ENCODE measurements at places on chromosomes 7 and 10.

- no peak for DNase-seq
Measured at GRCh38 chr7:11317766-11318165, 344.1 kb downstream of the PHF14 start.

GRCh38 chr10:29895456-29895855, 163.9 kb downstream of the JCAD start:
- no peak for DNase-seq

- no peak for DNase-seq
Measured at GRCh38 chr7:74293577-74293908, 4.3 kb downstream of the CLIP2 start.

GRCh38 chr10:53744746-53745145, 972.2 kb upstream of the MBL2 start:
- DNase-seq, result no peak

DNA sequence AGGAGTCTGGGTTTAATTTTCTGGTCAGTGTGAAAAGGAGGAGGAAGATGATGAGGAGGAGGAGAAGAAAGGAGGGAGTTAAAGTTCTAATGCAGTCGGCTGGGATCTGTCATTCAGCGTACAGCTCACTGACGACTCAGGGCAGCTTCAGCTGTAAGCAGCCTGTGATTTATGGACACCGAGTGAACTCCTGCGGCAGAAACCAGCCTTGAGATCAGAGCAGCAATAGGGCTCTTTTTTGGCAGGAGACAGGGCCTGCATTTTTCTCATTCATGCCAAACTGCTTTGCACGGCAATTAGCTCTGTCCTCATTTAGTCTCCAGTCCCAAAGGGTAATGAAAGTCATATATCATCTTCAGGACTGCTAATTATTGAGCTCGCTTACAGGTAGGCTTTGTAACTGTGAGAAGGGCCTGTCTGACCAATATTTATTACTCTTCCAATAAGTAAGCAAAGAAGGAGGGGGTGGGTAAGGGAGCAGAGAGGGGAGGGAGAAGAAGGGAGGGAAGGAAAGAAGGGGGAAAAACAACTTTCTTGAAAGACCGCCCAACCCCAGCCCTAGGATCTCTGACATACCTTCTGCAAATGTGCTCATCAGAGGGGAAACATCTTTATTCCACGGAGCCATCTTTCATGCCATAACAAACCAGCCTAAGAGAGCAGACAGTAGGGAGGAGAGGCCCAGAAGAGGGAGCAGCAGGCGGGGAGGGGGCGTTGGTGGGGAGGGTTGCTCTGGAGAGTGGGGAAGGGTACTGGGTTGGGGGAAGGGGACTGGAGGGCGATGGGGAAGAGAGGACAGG, 48.1 kb upstream of the COMTD1 start:
- DNase-seq, result no peak

DNA sequence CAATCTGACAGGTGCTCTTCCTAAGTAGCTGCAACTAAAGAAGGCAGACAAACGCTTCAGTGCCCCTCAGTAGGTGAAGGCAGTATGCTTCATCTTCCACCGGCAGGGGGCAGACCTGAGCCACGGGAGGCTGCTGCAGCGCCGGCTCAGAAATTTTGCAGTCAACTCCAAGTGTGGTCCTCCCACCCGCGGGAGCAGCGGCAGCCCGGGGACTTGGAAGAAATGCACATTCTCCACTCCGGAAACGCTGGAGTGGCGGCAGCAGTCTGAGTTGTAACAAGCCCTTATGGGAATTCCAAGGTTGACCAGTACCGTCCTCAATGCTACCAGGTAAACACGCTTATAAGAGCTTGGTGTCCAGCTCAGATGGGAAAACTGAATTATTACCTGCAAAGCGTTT, 3.4 kb downstream of the IGFBP3 start:
- DNase-seq, result peak; percentile 40

- DNase-seq, result no peak
Measured at GRCh38 chr7:136709876-136710275, 158.6 kb upstream of the CHRM2 start.

DNA sequence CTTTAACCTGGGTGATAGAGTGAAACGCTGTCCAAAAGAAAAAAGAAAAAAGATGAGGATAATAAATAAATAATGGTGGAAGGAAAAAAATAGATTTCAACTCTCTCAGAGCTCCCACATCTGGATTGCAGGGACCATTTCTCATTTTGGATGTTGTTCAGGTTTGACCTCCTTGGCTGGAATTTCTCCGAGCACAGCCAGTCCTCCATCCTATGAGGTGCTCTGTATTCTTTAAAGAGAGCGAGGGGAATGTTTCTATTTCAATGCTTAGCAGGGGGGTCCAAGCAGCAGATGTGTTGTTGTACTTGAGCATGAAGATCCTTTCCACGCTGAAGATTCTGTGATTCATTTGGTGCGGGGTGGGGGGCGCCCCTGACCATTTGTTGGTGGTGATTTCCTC, 17.7 kb upstream of the SEPHS1 start:
- no peak for DNase-seq

DNA sequence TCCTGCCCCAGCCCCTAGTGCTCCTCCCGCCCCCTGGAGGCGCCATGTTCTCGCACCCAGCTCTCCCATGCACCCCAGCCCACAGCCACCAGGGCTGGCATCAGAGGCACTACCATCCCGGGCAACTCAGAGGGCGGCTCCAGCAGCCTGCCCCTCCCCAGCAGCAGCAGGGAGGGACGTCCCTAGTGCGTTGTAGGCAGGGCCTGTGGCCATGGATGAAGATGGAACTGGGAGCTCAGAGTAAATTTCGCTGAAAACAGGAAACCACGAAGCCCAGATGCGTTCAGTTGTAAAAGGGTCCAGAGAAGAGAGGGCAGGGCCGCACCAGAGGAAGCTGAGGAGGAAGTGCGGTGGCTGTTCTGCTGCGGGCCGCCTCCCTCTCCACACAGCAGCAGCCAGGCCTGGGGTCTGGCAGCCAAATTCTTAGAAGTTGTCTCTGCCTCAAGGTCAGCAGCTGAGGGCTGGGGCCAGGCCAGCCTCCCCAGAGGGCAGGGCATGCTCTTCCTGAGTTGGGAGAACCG, 24.6 kb downstream of the VSIR start:
- no peak for DNase-seq

DNA sequence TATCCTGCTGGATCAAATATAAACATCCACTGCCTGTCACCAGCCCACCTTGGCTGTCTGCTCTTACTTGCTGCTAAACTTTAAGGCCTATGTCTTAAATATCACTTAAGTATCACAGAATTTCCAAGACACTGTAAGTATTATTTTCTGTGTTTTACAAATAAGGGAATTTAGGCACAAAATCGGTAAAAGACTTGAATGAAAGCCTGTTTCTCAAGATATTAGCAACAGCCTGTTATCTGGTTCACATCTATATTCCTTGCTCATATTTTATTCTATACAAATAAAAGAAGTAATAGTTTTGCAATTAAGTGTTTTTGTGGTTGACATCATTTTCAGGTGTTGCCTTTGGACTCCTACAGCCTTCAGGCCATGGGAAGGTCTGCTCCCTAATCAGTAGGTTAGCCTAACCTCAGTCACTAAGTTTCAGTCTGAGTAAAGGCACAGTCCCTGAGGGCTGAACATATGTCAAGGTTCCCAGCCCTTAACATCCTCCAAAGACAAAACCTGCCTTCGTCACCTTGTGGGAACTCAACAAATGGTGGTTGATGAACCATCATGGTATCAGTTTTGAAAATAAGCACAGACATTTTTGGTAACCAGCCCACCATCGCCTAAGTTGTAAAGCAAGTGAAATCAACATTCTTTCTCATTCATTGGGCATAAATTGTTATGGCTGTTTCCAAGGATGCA, 127.1 kb downstream of the CREB5 start:
- no peak for DNase-seq

DNA sequence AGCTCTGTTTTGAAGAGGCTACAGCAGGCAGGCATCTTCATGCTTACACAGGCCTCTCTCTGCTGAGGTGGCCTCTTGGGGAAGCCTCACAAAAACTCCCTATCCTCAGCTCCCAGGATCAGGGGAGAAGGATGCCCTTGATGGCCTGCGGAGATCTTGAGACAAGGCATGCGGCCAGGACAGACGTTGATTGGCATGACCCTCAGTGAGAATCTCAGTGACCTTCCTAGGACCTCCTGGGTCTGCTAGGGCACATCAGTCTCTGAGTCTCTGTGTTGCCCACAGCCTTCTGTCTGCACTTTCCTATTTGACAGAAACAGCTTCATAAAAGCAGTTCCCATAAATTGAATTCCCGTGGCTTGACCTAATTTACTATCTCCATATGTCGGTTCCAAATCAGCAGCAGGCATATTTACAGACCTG, 1005.8 kb upstream of the C7orf33 start:
- DNase-seq, result no peak

- DNase-seq, result no peak
Measured at GRCh38 chr7:102096012-102096332, 190.7 kb upstream of the SH2B2 start.

DNA sequence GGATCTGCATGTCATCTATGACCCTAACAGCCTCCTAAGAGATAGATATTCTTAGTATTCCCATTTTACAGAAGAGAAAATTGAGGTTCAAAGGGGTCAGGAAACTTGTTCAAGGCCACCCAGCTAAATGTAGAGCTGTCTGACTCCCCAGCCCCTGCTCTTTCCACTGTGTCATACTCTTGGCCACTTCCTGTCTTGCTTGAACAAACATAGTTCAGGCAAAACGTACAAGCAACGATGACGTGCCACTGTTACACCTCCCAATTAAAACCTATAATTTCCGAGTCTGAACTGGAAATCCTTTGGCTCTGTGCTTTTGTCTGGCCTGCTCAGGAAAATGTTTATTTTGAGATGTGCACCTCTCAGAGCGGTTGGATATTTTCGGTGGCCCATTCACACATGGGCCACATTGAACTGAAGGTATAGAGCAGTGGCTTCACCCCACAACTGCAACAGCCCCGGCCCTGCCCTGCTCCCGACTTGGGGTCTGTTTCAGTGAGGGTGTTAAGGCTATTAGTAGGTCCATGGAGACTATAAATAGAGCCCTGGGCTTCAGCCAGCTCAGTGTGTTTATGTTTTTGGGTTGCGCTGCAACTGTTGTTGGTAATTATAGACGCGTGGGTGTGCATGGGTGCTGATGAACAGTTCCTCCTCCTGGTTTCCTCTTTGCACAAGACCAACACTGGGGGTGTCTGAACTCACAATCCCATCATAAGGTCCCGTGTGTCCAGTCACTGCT, 172.3 kb upstream of the ADO start:
- DNase-seq, result no peak

DNA sequence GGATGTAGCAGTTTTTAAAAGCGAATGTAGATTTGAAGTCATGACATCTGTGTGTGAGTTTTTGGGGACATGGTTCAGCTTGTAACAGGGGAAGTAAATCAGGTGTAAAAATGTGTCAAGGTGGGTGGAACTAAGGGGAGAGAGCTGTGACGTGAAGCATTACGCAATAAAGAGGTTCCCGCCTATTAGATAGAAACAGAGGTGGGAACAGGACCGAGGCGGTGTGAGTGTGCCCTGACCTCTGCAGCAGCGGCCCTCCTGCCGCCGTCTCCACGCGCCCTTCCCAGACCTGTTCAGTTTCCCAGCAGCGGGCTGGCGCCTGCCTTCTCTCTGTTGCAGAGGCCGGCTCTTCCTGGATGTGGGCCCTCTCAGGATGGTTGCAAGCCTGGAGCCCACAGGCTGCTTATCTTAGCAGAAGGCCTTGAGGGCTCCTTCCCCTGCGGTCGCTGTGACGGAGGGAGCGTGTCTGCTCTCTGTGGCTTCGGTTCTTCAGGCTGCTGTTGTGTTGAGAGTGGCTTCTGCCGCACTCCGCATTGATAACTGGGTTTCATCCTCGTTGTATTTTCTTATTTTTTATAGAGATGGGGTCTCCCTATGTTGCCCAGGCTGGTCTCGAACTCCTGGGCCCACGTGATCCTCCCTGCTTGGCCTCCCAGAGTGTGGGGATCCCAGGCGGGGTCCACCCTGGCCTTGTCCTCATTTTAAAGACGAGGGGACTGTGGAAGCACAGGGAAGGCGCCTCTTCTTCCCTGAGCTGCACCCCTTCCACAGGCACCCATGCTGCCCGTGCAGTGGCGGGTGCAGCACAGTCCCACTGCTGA, 65.0 kb downstream of the DNAJB6 start:
- no peak for DNase-seq

DNA sequence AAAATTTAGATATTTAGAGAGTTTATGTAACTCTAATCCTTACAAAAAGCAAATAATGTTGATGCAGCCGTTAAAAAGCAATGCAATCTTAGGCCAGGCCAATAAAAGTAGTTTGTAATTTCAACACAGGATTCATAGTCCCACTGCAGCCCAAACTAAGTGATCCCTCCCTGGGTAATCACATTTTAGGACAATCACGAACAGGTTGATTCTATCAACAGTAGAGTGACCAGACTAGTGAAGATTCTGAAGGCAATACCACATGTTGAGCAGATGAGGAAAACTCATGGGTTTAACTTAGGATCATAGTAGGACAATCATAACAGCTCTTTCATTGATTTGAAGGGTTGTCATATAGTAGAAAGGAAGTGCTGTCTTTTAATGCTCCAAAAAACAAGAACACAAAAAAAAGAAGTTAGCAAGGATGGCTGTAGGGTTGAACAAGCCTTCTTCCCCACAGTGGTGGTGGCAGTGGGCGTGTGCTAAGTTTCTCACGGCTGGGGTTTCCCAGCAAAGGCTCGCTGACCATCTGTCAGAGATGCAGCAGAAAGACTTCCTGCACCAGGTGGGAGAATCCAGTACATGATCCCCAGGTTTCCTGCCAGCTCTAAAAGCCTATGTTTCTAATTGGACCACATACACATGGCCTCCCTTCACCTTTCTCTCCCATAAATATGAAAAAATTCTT, 212.2 kb downstream of the CHRM2 start:
- DNase-seq, result no peak

DNA sequence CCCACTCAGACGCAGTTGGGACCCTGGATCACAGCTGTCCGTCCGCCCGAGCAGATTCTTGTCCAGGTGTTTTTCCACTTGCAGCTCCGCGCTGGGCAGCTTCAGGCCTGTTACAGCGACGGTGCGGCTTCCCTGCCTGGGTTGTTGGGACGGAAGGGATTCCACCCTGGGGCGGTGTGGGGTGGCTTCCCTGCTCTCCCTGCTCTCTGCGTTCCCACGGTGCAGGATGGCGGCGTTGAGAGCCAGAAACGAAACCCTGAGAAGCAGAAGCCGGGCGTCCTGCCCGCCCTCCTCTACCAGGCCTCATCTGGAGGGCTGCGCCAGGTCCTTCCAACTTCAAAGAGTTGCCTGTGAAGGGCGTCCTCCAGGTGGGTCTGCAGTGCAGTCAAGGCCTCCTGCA, 194.4 kb downstream of the ADARB2 start:
- DNase-seq, result no peak

- DNase-seq, result no peak
Measured at GRCh38 chr10:92942226-92942625, 93.9 kb downstream of the EXOC6 start.

- no peak for DNase-seq
Measured at GRCh38 chr7:81408728-81409127, 361.1 kb downstream of the HGF start.

DNA sequence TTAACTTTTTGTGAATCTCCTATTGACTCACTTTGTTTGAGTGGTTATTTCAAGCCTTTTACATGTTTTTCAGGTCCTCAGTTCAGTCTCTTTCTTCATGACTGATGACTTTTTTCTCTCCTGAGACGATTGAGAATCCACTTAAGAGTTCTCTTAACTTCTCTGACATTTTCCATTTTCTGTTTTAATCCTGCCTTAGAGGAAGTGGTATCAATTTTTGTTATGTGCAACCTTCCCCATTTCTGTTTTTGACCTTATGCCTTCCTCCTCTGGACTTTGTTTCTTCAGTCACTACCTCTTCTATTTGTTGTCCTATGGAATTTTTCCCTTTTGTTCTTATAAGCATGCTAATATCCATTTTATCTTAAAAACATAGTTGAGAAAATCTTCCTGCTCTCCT, 2.4 kb downstream of the PSMC2 start:
- no peak for DNase-seq

Measured in activated naive CD8-positive, alpha-beta T cell treated with anti-CD3 and anti-CD28 coated beads, Interleukin-2, amount 50 U/mL, for 16 hours (primary cell).